Left renal pelvis (tissue), 4 donors: ENCODE measurements at places on chromosomes 2 and 18. TPM values are rescaled to one million over a fixed set of nuclear protein-coding genes. Genes with fewer than 3 reads are reported as not detected.

DNA sequence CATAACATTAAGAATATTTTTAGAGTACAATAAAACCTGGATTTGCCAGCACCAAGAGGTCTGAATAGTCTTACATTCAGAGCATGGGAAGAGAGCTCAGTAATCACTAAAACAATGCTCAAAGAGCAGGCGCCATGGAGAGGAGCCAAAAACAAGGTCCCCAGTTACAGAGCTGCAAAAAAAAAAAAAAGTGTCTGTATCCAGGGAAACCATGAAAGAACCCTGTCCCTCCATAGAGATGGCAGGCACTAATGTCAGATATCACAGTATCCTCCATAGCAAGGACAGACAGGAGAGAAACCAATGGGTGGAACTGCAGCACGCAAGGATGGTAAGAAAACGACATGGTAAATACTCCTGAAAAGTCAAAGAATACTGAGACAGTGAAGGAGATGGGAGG lies 19.5 kb downstream of the FBXO15 start:
- no peak for DNase-seq

Gene EN1
- not detected for polyA plus RNA-seq

Gene SKA1
- 6.5 TPM for polyA plus RNA-seq

Gene ITGB6
- 0.64 TPM for polyA plus RNA-seq

Gene SCTR
- polyA plus RNA-seq: 17.6 TPM
